ENCODE measurements at places on chromosomes 3 and 15. TPM values are rescaled to one million over a fixed set of nuclear protein-coding genes. Genes with fewer than 3 reads are reported as not detected.

The C2CD4A gene
- total RNA-seq = 0.66 TPM

The EXD1 gene
- total RNA-seq = 0.09 TPM

DNA sequence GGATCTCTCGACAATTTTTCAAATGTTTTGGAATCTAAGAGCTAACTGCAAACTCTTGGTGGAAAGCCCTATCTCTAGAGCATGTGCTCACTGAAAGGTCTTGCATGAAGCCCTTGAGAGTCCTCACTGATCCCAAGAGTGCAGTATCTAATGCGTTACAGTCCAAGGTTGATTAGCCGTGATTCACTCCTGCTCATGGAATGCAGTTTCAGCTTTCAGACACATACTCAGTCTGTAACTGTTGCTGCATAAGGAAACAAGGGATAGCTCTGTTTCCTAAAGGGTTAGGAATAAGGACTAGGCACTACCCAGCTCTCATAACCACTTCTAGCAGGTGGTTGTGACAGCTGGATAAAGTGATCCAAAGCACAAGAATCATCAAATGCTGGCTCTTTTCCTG, 687.4 kb upstream of the CFAP20DC start:
- no peak for DNase-seq

- DNase-seq = no peak
These were observed 190.5 kb downstream of the GREM1 start for GRCh38 chr15:32908135-32908801.

GRCh38 chr3:172203522-172204258, 164.3 kb downstream of the FNDC3B start:
- no peak for DNase-seq

The WDR93 gene
- 0.09 TPM for total RNA-seq

The RPP25 gene
- 3.5 TPM for total RNA-seq

GRCh38 chr3:188298585-188298984, 144.6 kb downstream of the LPP start:
- DNase-seq = no peak

The GOLGA6B gene
- total RNA-seq = not detected

DNA sequence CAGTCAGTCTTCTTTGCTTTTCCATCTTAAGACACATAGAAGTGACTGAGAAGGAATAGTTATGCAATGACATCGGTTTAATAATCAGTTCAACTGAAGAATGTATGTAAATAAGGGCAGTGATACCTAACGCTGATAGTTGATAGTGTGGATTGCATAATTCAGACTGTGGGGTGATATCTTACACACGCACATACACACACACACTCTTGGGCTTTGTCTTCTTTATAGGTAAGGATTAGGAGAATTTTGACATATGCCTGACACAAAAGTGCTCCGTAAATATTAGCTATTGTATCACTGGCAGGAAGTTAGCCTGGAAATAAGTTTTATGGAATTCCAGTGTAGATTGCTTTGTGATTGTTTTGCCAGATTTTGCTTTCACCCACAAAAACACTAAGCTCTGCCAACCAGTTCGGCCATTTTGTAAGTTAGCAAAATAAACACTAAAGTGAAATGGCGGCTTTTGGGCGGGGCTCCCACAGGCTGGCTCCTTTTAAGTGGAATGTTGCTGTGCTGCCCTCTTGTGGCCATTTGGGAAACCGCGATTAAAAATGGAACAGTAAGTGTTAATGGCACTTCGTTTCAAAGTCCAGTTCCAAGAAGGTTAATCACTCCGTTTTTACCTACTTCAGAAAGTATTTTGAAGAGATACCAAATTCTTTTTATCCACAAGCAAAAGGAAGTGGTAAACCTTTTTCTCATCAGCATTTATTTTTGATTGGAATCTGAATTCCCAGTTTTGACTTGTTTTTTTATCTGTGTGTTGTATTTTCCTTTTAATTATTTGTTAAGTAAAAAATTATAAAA, 17.7 kb downstream of the CHD2 start:
- peak; percentile 97 for DNase-seq

DNA sequence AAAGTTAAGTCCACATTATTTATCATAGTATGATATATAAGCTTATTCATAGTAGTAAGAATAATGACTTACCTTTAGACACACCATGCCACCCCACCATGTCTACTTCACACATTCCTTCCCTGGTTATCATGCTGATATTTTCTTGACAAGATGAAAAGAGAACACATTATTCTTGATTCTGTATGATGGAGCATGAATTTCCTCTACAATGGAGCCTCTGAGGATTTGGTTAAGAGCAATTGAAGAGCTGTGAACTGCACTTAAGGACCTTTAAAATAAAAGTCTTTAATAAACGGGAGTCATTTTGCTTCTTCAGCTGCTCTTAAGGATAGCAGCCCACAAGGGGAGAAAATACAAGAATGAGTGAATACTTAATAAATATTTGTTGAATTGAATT, 226.7 kb downstream of the CADM2 start:
- no peak for DNase-seq

DNA sequence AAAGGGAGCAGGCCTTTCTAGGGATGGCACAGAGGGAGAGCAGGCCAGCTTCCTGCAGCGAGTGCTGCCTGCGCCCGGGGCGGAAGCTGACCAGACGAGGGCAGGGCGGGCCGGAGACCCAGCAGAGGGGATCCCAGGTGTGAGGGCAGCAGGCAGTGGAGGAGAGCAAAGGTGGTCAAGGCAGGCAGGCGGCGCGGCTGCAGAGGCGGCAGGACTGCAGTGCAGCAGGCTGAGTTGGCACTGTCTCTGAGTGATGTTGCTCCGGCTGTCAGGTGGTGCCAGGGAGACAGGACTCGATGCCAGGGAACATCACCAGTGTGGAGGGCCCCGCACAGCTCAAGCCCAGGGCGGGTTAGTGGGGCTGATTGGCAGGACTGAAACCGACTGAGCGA, 22.3 kb upstream of the PLXNA1 start:
- no peak for DNase-seq

The ILDR1 gene
- 0.76 TPM for total RNA-seq

DNA sequence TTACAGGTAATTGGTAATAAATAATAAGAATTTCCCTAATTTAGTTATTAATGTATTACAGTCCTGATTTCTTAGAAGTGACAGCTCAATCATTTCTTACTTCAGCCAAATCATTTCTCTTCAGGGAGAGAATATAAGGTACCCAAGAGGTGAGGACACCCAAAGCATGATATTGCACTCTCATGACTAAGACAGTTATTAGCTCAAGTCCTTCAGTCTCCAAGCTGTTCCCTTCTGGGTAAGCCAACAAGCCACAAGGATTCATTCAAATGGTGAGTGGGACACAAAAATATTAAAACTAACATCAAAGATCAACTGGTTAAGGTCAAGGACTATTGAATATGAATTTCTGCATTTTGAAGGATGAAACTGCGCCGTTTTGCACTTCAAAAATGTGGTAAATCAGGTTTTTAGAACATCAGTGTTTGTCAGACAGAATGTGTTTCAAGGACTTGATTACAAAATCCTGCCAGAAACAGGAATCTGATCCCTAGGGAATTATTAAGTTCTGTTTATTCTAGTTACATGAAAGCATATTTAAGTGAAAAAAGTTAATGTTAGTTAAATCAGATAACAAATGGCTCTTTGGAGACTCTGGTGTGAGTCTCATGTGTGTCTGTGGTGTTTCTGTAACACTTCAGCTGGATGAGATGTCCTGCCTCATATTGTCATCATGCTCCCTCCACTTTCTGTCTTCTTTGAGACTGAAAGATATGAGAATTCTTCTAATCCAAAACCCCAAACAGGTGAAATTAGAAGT, 101.7 kb upstream of the COL8A1 start:
- DNase-seq = no peak

The CAMKV gene
- 0.14 TPM for total RNA-seq

Data from thymus (tissue), 14 donors.